Urothelium cell line (cell line): ENCODE measurements at places on chromosomes 11 and 22.

- no peak for DNase-seq
Measured at GRCh38 chr22:50705219-50705691, 32.6 kb downstream of the SHANK3 start.

DNA sequence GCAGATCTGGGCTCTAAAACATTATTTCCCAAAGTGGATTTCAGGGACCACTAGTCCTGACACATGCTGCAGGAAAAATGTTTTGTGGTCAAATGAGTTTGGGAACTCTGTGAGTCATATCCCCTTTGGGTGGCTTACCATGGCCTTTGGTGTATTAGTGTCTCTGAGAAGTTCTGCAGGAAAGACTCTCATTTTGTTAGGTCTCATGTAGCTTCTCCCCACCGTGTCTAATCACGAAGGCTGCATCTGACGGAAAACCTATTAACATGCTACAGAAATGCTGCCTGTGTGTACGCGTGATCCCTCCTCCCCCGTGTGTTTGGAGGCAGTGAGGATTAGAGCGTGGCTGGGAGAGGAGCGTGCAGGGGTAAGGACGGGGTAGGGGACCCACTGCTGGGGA, 191.7 kb downstream of the ST3GAL4 start:
- DNase-seq: peak; percentile 33

DNA sequence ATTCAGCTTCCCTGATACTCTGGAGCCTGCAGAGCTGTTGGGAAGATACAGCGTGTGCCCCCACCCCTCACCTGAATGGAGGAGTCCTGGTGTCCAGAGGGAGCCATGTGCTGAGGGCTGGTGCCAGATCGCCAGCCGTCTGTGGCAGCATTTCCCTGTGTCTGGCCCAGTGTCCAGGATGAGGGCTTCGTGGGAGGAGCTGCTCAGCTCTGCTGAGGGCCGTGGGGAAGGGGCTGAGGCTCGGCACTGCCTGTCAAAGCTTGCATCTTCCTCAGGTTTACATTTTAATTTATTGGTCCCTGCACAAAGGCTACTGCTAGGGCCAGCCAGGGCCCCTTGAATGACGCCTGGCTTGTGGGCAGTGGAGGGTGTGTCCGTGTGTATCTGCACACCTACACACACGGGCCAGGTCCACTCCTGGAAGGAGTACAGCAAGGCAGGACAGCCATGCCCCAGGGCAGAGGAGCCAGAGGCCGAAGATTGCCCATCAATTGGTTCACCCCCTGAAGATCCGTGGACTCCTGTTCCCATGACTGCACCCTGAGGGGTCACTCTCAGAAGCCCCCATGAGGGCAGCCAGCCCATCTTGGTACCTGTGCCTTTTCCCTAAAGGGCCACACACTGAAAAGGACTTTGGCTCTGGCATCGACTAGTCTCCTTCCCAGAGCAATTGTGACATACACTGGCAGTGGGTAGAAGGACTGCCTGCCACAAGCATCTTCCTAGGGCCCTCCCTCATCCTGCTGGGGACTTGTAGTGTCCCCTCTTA, 107.7 kb upstream of the PARVA start:
- DNase-seq: no peak

DNA sequence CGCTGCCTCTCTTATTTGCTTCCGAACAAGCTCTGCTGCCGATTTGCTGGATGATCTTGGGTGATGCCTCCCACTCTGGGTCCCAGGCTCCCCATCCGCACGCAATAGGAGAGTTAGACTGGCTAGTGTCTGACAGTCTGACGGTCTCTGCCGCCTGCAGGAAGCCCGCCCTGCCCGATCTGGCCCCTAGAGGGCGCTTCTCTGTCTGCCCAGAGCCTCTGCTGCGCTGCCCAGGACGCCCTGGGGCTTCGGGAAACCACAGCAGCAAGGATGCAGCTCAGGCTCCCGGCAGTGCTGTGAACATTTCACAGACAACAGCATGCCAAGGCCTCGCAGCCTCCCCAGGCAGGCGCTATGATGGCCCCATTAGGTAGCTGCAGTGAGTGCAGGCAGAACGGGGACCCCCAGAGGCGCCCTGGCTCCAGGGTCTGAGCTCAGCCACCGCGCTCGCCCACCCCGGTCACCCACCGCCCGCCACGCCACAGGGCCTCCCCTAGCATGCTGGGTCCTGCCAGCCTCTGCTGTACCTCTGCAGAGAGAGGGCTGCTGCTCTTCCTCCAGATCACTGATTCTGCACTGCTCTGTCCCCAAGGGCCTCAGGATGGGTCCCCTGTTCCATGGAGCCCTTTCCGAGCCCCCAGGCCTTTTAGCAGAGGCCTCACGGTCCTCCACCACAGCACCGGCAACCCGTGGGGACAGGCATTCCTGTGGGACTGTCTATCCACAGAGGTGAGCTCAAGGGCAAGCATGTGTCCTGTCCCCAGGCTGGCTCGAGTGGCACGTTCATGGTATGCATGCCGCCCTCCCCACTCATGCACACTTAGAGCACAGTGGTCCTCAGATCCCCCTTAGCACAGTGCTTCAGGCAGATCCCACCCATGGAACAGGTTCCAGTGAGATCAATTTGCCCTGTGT, 4.3 kb upstream of the BAIAP2L2 start:
- peak; percentile 91 for DNase-seq

DNA sequence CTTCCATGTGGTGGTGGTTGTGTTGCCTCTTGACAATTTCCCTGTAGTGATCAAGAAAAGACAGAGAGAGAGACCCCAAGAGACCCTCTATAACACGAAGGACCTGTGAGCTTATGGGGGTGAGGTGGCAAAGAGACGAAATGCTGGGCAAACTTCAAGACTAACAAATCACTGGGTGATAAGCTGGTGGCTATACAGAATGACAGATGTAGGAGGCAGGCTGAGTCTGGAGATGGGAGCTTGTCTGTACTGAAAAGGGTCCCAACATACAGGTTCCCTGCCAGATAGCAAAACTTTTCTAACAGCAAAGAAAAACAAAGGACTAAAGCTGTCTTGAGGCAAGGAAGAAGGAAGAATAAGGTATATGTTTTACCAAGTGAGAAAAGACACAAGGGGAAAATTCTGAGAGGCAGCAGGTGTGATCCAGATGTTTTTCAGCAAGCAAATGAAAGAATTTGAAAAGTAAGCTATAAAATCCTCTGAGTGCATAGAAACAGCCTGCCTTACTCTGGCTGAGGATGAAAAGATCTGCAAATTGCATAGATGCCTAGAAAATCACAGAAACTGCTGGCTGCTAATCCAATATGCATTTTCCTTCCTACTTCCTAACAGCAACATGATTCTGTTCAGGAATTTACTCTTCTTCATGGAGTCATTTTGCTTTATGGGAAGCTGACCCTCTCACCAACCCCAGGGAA, 21.9 kb upstream of the LYVE1 start:
- no peak for DNase-seq

- DNase-seq: no peak
Measured at GRCh38 chr22:44074337-44074984, 50.4 kb downstream of the PARVB start.

DNA sequence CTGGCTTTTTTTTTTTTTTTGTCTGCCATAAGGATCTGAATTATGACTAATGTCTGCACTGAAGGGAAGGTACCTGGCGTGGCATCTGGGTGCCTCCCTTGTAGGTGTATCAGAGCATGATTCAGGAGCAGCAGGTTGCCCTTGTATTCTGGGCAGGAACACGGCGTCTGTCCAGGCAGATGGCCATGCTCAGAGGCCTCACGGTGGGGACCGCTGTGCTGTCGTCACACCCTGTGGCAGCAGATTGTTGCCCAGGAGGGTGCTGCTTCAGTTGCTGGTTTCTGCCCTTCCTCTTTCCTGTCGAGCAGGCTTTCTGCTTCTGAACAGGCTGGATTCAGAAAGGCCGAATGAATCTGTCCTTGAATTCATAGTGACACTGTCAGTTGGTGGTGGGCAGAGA, 11.0 kb downstream of the ZNRF3 start:
- DNase-seq: no peak

DNA sequence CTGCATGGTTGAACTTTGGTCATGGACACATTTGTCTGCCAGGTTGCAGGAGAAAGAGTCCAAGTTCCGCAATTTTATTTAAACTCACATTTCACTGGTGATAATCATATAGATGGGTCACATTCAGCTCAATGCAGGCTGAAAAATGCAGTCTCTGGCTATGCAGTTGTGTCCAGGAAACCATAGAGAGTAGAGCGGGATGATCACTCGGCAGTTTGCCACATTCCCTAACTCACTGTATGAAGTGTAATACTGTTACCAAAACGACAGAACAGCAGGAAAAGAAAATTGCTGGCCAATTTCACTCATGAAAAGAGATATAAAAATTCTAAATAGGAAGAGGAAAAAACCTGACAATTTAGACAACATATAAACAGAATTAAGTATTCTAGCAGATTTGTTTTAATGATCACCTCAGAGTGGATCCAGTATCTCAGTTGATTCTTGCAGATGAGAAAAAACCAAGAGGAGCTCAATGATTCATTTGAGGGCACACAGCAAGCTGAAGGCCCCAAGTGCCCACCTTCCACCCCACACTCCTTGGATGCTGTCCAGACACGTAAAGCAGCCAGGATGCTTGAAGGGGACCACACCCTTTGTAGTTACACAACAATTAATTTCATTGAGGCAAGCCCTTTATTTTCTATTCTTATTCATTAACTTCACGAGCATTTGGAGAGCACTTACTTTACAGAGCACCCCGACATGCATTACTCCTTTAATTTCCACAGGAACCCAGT, 422.3 kb downstream of the SOX6 start:
- DNase-seq: no peak

DNA sequence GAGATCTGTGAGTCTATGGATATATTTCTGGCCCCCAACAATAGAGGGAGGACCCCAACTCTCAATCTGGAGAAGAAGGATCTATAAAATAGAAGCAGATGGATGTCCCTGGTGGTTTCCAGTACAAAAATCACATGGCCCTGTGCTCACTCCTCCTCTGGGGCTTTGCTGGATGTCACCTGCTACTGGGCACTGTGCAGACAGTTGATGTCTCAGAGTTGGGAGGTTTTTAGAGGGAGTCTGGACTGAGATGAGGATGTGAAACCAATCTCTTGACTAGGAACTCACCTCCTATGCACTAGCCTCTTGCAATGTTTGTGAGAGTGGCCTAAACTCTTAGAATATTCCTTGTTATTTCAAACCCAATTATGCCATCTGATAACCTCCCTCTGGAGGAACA, 107.2 kb downstream of the SCN3B start:
- no peak for DNase-seq

GRCh38 chr11:47969401-47969800, 11.0 kb upstream of the PTPRJ start:
- no peak for DNase-seq

GRCh38 chr22:28017859-28018258, 98.8 kb upstream of the PITPNB start:
- no peak for DNase-seq

DNA sequence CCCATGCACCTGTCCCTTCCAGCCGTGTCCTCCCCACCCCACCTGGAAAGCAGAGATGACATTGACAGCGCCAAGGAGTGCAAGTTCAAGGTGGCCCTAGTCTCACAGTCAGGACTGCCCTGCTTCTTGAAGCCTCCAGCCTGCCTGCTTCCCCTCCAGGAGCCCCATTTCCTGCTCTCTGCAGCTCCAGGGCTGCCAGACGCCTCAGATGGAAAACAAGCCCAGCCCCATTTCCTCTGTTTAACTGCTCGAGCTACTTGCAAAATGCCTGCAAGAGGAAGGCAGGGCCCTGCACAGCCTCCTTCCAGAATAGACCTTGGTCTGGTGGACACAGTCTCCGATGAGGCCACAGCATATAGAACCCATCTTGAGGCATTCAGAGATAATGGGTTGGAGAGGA, 5.0 kb upstream of the DGKZ start:
- no peak for DNase-seq

- DNase-seq: no peak
Measured at GRCh38 chr11:72217841-72218240, 1.2 kb downstream of the FOLR2 start.
